ENCODE measurements at places on chromosomes 7 and 10. TPM values are rescaled to one million over a fixed set of nuclear protein-coding genes. Genes with fewer than 3 reads are reported as not detected.

CALCR gene
- not detected for total RNA-seq

ARHGAP12 gene
- total RNA-seq = 8.9 TPM

TUBGCP2 gene
- total RNA-seq = 47.8 TPM

EBLN1 gene
- total RNA-seq = not detected

PILRA gene
- 2.7 TPM for total RNA-seq
